Renal cortical epithelial cell (primary cell): ENCODE measurements at places on chromosomes 1 and 21.
A peak's percentile ranks its signal among the peaks of the same experiment; 100 is the strongest.

DNA sequence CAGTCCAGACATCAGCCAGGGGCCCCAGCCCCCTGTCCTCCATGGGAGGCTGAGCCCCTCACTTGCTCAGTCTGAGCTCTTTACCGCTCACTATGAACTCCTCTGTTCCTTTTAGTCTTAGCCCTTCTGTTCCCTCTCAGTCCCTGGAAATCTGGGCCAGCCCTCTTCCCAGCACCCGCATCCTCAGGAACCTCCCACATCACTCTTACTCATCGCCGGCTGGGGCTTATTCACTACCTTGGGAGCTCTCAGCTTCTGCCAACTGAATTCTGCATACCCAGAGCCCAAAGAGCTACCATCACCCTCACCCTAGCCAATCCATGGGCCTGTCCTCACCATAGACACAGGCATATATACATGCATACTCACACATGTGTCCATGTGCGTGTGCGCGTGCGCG lies 11.5 kb downstream of the KNCN start:
- DNase-seq, result peak; percentile 47

DNA sequence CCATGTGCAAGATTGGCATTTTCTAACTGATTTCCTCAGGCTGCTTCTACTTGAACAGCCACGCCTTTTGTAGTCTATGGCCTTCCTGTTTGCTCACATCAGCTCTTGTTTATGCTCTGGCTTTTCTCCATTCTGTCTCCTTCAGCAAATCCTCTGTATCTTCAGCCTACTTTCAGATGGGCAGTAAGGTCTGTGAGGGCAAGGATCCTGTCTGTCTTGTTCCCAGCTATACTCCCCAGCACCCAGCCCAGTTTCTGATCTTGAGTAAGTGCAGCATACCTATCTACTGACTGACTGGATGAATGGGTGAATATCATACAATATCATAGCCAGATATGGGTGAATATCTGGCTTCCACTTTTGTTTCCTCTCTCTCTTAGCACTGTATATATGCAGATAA lies 438.1 kb downstream of the LMO4 start:
- no peak for DNase-seq

GRCh38 chr1:241507189-241507863 lies 12.2 kb downstream of the FH start:
- DNase-seq, result no peak

GRCh38 chr21:25369524-25370300 lies 237.6 kb downstream of the MRPL39 start:
- peak; percentile 30 for DNase-seq

- no peak for DNase-seq
These were observed 13.7 kb downstream of the CD84 start for GRCh38 chr1:160565564-160565963.

GRCh38 chr1:52520148-52520547 lies 32.7 kb downstream of the TUT4 start:
- peak; percentile 39 for DNase-seq

- DNase-seq, result no peak
These were observed 66.6 kb downstream of the SCMH1 start for GRCh38 chr1:41175546-41175945.

DNA sequence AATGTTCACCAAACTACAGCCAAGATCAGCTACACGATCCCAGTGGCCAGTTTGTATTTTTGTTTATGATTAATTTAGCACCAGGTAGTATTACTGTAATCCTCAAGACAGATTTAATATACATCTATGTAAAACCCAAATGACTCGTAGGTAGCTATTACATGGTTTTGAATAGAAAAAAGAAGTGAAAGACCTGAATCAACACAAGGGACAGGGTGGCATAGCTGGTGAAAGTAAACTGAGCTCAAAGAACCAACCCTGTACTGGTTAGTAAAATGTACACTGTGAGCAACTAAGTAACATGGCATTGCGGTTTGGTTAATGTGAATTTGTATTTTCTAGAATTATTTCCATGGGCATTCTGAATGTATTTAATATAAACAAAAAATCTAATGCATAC lies 8.8 kb downstream of the GPATCH2 start:
- no peak for DNase-seq

GRCh38 chr1:118947003-118947765 lies 41.0 kb downstream of the TBX15 start:
- peak; percentile 28 for DNase-seq

DNA sequence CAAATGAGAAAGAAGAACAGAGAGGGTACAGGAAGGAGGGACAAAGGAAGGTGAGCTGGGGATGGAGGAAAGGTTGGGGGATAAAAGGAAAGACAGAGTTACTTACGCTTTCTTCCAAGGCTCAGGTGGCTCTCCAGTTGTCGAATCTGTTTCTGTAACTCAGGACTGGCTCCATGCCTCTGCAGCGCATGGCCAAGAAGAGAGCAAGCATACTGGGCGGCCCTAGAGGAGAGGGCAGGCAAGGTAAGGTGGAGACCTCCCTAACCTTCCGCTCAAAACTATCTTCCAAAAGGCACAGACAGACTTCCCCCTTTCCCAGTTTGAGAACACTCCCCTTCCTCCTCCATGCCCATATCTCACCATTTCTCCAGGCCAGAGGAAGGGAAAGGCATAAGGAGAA lies 922 bp downstream of the PEX11B start:
- DNase-seq, result no peak

DNA sequence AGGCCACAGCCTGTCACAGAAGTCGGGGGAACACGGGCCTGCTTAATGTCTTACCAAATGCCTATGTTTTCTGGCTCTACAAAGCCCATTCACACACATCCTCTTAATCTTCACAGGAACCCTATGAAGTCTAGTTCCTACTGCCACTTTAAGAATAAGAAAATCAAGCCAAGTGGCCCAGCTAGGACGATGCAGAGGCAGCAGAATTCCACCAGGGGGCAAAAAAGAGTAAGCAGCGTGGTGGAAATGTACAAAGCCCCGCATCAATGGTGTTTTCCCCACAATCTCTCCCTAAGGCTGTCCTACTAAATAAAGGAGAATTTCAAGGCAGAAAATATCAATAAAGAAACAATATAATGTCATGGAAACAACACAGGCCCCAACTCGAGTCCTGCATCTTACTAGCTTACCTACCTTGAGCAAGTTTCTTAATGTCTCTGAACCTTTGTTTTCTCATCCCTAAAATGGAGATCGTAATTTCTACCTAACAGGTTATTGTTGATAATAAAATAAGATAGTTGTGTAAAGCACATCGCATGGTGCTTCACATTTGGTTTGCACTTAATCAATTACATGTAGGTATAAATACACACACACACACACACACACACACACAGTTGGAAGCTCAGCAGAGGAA lies 21.4 kb downstream of the SEC16B start:
- DNase-seq, result peak; percentile 61

GRCh38 chr1:176134666-176135065 lies 72.4 kb downstream of the COP1 start:
- DNase-seq, result no peak

DNA sequence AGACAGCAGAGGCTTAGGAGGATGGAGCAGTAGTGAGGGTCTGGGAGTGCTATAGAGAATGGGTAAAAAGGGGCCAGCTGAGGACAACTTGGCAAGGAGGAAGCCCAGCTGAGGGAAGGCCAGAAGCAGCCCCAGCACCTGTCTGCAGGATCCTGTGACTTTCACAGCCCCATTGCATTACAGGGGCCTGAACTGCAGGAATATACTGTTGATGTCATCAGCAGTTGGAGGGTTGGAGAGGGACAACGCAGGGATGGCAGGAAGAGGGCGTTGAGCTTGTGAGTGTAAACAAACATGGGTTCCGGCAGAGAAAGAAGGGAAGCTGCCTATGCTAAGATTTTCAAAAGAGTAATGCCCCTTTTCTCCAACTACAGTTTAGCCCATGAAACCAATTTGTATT lies 628.5 kb downstream of the SMYD3 start:
- DNase-seq, result no peak

DNA sequence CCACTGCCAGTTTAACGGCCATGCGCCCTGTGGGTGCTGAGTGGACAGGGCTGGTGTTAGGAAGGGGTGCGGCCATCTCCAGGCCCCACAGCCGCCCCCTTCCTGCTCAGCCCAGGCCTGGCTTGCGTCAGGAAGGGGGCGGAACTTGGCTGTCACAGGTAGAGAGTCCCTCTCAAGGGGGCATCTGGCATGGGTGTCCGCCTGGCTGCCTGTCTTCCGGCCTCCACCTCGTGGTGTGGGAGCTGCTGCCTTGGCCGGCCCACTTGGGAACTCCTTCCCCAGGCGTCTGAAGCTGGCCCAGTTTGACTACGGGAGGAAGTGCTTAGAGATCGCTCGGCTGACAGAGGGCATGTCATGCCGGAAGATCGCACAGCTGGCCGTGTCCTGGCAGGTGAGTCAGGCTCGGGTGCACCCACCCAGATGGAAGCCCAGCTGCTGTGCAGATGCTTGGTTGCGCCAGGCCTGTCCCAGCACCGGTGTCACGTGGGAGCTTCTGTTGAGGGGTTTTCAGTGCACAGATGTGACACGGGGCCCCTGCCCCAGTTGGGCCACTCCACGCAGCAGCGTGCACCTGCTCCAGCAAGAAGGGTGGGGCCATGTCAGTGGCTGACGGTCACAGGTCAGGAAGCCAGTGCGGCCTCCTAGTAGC lies 9.1 kb upstream of the ATAD3B start:
- peak; percentile 24 for DNase-seq

- DNase-seq, result no peak
These were observed 17.1 kb downstream of the COL6A2 start for GRCh38 chr21:46114963-46115362.

- no peak for DNase-seq
These were observed 150.3 kb downstream of the DMRTA2 start for GRCh38 chr1:50272912-50273311.

- DNase-seq, result no peak
These were observed 17.3 kb upstream of the RAP1A start for GRCh38 chr1:111602302-111602701.

- no peak for DNase-seq
These were observed 60.9 kb downstream of the CD2 start for GRCh38 chr1:116814926-116815723.

DNA sequence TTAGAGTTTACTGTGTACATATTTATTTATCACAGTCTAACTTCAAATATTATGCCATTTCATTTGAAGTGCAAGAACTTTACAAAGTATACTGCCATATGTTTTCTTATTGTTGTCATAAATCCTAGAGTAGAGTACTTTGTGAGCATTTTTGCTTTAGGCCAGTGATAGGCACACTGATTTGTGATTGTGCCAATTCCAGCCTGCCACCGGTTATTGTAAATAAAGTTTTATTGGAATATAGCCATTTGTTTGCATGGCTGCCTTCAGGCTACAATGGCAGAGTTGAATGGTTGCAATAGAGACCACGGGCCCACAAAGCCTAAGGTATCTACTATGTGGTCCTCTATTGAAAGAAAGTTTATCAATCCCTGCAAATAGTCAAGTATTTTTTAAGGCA lies 175.8 kb upstream of the GALNT2 start:
- no peak for DNase-seq

DNA sequence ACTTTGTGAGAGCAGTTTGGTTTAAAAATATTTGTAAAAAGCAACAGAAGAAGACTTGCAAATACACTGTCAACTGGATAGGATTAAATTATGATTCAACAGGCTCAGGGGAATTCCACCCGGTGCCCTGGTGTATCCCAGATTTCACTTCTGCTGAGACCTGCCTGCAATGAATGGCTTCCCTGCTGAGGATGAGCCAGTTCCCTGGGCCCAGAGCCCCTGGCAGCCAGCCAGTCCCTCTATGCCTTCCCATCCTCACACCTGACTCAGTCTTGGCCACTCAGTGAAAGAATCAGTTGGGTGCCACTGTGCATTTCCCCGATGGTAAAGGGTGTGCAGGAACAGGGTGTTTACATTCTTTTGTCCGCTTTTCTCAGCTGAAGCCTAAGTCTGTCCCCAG lies 64.4 kb downstream of the KCTD3 start:
- DNase-seq, result peak; percentile 63

GRCh38 chr1:63593886-63594605 lies 835 bp downstream of the PGM1 start:
- peak; percentile 87 for DNase-seq

- no peak for DNase-seq
These were observed 323.0 kb upstream of the ADGRL2 start for GRCh38 chr1:81477710-81478109.

- peak; percentile 92 for DNase-seq
These were observed 8.1 kb downstream of the PSRC1 start for GRCh38 chr1:109274533-109275476.

- no peak for DNase-seq
These were observed 30.5 kb upstream of the BTG2 start for GRCh38 chr1:203274603-203275381.

- DNase-seq, result peak; percentile 78
These were observed 30.7 kb upstream of the EDN2 start for GRCh38 chr1:41515131-41515678.

- peak; percentile 22 for DNase-seq
These were observed 22.9 kb downstream of the TCP10L start for GRCh38 chr21:32562426-32562825.

DNA sequence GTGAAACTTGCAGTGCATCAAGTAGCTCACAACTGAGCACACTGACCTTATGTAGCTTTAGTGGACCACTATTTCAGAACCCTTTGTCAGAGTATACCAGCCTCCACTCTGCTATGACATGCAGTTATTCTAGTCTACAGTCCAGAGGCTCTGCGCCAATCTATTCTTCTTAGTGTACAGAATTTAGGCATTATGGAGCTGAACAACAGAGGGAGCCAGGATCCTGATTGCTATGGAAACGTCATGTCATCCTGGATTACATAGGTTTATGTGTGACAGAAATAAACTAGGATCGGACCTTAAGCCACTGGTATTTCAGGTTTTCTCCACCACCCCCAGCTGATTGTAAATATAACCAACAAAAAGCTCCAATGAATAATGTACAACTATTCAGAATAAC lies 48.1 kb upstream of the EEIG2 start:
- DNase-seq, result no peak

GRCh38 chr1:209805875-209806760 lies at the start of gene IRF6:
Gene IRF6 (minus strand): TSS chr1:209806142. CDS start chr1:209801413, 4,729 bp downstream.
- DNase-seq, result peak; percentile 65

DNA sequence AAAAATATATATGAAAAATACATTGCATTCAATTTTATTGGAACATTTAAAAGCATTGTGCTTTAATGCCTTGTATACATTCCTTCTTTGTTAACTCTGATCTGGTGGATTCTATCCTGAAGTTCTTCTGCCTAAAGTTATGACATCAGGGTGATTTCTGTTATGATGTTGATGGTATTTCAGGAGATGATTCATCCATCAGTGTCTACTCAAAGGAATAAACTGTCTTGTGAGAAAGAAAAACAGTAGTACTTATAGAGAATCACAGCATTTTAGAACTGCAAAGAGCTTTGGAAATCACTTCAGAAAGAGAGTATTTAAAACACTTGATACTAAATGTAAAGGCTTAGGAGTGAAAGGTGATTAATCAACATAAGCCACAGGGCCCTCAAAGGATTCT lies 155.7 kb downstream of the PTPRC start:
- DNase-seq, result peak; percentile 26

GRCh38 chr21:35297665-35298064 lies 248.6 kb upstream of the RUNX1 start:
- no peak for DNase-seq

DNA sequence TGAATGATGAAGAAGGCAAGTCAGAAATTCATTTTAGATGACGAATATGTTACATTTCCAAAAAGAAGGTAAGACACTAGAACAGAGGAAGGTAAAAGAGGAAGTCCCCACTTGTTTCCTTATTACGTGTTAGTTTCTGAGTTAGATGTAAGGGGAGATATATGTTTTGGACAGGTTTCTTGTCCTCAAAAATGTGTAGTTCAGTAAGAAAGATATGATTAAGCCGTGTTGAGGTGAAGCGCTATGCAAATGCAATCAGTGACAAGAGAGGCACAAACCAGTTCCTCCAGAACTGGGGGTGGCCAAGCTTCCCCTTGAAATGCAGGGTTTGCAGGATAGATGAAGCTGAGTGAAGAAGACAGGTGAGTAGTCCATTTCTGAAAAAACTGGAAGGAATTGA lies 293.3 kb upstream of the RUNX1 start:
- DNase-seq, result no peak

GRCh38 chr1:100277866-100278265 lies 11.8 kb downstream of the RTCA start:
- no peak for DNase-seq
